Glutamatergic neuron (in vitro differentiated cells): ENCODE measurements at places on chromosomes 2 and 18. TPM values are rescaled to one million over a fixed set of nuclear protein-coding genes. Genes with fewer than 3 reads are reported as not detected.

DNA sequence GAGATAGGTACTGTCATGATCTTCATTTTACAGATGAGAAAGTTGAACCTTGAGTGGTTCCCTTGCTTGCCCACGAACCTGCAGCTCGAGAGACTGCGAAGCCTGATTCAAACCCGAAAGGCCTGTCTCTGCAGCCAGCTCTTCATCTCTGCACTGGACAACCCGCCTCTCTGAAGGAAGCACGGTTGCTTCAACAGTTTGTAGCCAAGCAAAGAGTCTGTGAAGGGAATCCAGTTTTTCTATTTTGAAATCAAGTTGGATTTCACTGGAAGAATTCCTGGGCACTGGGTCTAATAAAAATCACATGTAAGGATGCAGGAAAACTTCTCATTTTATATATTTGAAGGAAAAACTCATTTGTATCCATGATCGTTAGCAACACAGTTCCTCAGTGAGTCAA lies 21.3 kb upstream of the ICOS start:
- no peak for DNase-seq
- no peaks in the 10 kb centered on the region for H3K27me3 ChIP-seq
- no peak overlapping the region for H3K4me3 ChIP-seq
- no peak overlapping the region for H3K27ac ChIP-seq
- no peaks in the 10 kb centered on the region for H3K4me1 ChIP-seq
- no peaks in the 10 kb centered on the region for H3K36me3 ChIP-seq

Gene CYP1B1
- total RNA-seq, result 3.4 TPM

- no peak for DNase-seq
- H3K36me3 ChIP-seq, result no peaks in the 10 kb centered on the region
- no peaks in the 10 kb centered on the region for H3K27me3 ChIP-seq
- H3K27ac ChIP-seq, result no peak overlapping the region
- no peaks in the 10 kb centered on the region for H3K4me1 ChIP-seq
- H3K4me3 ChIP-seq, result no peak overlapping the region
These were observed 93.6 kb downstream of the OSR1 start for GRCh38 chr2:19264852-19265251.

- H3K36me3 ChIP-seq, result no peaks in the 10 kb centered on the region
- H3K4me1 ChIP-seq, result no peaks in the 10 kb centered on the region
- H3K27me3 ChIP-seq, result no peaks in the 10 kb centered on the region
- DNase-seq, result no peak
These were observed 1256.7 kb upstream of the NRXN1 start for GRCh38 chr2:52288596-52288995.

GRCh38 chr2:229572507-229573271 lies 141.7 kb downstream of the DNER start:
- H3K27me3 ChIP-seq, result no peaks in the 10 kb centered on the region
- H3K4me3 ChIP-seq, result no peak overlapping the region
- H3K4me1 ChIP-seq, result no peaks in the 10 kb centered on the region
